WTC11 (cell line): ENCODE measurements at places on chromosomes 11 and 22. TPM values are rescaled to one million over a fixed set of nuclear protein-coding genes. Genes with fewer than 3 reads are reported as not detected.

- no peak for DNase-seq
- no peaks in the 10 kb centered on the region for H3K27me3 ChIP-seq
- H3K4me3 ChIP-seq, result no peak overlapping the region
- H3K36me3 ChIP-seq, result no peaks in the 10 kb centered on the region
- no peak overlapping the region for H3K27ac ChIP-seq
- H3K4me1 ChIP-seq, result peaks cover 10% of the 10 kb centered on the region
These were observed 728.1 kb downstream of the BRD1 start for GRCh38 chr22:49099496-49100124.

The ZBTB16 gene
- total RNA-seq, result 0.34 to 0.57 TPM (median 0.55 TPM) in 3 replicates

The CDHR5 gene
- total RNA-seq, result 0.26 to 0.34 TPM in 2 of 3 replicates, not detected in the other

- no peak overlapping the region for H3K4me3 ChIP-seq
- no peaks in the 10 kb centered on the region for H3K4me1 ChIP-seq
- DNase-seq, result no peak
- peaks cover 15% of the 10 kb centered on the region for H3K36me3 ChIP-seq
- peaks cover 14% of the 10 kb centered on the region for H3K27me3 ChIP-seq
- no peak overlapping the region for H3K27ac ChIP-seq
These were observed 301.8 kb upstream of the CADM1 start for GRCh38 chr11:115806056-115806455.

DNA sequence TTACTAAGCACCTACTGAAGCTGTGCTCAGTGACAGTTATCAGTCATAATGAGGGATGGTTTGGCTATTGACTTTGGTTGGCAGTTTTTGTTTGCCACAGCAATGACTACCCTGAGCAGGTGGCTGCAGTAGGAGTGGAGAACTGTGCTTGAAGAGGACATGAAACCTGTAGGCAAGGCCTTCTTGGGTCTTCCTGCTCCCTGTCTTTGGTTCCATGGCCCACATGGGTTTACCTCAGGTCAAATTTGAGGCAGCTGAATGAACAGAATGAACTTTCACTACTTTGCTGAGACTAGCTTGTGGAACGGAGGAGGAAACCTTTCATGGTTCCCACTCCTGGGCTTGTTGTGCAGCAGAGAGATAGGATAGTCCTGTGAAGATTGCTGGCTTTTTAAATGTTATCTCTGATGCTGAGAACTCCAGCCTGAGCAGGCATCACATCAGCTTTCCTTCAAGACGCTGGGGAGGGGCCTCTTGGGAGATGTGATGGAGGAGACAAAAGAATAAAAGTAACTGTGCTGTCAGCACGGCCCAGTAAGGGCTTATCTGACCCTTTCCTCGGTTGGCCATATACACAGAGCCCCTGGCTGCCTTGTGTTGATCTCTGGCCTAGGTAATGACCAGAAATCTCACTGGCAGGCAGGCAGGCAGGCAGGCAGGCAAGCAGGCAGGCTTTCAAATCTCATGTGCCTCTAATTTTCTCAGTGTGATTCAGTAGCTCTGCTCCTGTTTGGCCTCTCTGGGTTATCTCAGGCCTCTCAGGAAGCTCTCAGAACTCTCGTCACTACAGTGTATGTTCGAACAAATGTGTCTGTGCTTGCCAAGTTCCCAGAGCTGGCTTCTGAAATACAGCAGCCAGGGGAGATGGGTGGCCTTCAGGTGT is 12.0 kb downstream of the STIM1 start:
- DNase-seq, result no peak
- H3K27me3 ChIP-seq, result peaks cover 3% of the 10 kb centered on the region; the same call in 1 of the 2 replicates
- H3K4me1 ChIP-seq, result peaks cover 8% of the 10 kb centered on the region
- H3K36me3 ChIP-seq, result no peaks in the 10 kb centered on the region

The NPTXR gene
- 10.4 to 11.2 TPM (median 10.6 TPM) in 3 replicates for total RNA-seq

- H3K27me3 ChIP-seq, result no peaks in the 10 kb centered on the region
- peaks cover 5% of the 10 kb centered on the region for H3K4me1 ChIP-seq
- no peak for DNase-seq
- H3K36me3 ChIP-seq, result peaks cover 66% of the 10 kb centered on the region
- H3K27ac ChIP-seq, result peak overlapping the region; percentile 66
These were observed 74.8 kb downstream of the SWAP70 start for GRCh38 chr11:9738707-9739106.

GRCh38 chr11:69684651-69685050 is 9.5 kb upstream of the LTO1 start:
- no peak overlapping the region for H3K4me3 ChIP-seq
- DNase-seq, result no peak
- no peak overlapping the region for H3K27ac ChIP-seq
- peaks cover 10% of the 10 kb centered on the region for H3K27me3 ChIP-seq

DNA sequence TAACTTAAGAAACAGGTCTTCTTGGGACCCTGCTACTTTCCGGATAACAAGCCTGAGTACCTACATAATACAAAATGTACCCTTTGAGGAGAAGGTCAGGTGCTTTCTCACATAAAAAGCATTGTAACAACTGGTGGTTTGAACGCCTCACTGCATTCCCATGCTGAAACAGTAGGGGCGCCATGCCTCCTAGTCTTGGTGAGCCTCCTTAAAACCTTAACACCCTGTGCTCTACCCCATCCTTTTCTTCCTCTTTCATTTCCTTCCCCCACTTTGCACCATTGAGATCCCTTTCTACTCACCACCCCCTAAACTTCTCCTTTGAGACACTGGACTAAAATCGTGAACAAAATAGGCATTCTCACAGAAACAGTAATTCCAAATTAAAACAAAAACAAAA is 729.3 kb downstream of the NTM start:
- H3K4me3 ChIP-seq, result no peak overlapping the region
- no peak overlapping the region for H3K27ac ChIP-seq
- H3K4me1 ChIP-seq, result peaks cover 38% of the 10 kb centered on the region
- DNase-seq, result peak; percentile 76
- no peaks in the 10 kb centered on the region for H3K36me3 ChIP-seq
